ENCODE measurements at places on chromosomes 2 and 18.

DNA sequence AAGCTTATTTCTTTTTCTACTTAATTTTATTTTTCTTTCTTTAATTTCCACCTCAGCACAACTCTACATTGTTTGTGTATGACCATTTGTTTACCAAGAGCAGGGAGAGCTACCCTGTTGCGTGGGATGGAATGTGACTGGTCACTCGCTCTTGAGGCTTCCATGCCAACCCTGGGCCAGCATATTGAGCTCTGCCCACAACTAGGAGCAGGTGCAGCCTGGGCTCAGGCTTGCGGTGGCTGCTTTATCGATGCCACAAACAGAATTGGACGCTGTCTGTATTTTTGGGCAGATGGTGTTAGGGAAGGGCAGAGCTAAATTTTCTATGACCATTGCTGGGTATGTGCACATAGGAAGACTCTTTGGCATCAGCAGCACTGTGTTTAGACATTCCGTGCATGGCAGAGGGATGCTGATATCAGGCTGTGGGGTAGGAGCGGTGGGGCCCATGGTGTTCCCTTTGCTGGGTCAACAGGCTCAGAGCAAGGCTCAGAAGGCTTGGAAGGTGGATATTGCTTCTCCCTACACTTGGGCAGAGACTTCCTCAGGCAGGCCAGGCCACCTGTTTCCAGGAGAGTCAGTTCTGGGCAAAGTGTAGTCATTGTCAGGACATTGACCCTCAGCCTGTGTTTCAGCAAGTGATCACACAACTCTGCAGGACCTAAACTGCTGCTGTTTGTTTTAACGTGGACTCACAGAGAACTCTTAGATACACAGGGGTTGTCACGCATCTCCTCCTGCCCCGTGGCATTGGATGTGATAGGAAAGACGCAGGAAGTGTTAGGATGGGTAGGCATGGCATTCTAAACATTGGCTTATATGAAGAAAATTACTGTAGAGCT is 40.2 kb downstream of the TMEM182 start:
- DNase-seq: peak; percentile 25
- H3K27ac ChIP-seq: peak overlapping the region; percentile 52
- H3K4me1 ChIP-seq: peaks cover 19% of the 10 kb centered on the region

DNA sequence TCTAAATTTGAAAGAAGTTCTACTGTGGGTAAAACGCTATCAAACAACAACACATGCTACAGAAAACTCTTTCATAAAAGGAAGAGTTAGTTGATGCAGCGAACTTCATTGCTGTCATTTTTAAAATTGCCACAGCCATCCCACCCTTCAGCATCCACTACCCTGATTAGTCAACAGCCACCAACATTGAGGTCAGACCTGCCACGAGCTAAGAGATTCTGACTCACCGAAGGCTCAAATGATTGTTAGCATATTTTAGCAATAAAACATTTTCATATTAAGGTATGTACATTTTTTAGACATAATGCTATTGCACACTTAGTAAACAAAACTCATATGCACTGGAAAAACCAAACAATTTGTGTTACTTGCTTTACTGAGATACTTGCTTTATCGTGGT is 347.1 kb downstream of the CLIP4 start:
- no peaks in the 10 kb centered on the region for H3K27me3 ChIP-seq
- H3K36me3 ChIP-seq: no peaks in the 10 kb centered on the region

DNA sequence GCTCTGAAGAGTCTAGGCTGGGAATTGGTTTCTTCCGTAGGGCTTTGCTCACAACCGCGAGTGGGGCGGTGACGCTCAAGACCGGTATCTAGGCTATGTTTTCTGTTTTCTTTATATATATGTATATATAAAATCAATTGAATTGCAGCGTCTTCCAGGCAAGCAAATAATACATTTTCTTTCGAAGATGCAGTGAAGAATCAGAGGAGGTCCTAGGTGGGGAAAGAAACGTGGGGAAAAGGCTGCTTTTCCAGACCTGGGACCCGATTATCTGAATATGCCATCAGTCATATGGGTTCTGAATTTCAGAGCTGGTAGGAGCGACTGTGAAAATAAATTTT is 714 bp upstream of the SCN9A start:
- peaks cover 6% of the 10 kb centered on the region for H3K4me1 ChIP-seq
- peak overlapping the region; percentile 54 for H3K27ac ChIP-seq
- no peak for DNase-seq
- H3K36me3 ChIP-seq: no peaks in the 10 kb centered on the region

DNA sequence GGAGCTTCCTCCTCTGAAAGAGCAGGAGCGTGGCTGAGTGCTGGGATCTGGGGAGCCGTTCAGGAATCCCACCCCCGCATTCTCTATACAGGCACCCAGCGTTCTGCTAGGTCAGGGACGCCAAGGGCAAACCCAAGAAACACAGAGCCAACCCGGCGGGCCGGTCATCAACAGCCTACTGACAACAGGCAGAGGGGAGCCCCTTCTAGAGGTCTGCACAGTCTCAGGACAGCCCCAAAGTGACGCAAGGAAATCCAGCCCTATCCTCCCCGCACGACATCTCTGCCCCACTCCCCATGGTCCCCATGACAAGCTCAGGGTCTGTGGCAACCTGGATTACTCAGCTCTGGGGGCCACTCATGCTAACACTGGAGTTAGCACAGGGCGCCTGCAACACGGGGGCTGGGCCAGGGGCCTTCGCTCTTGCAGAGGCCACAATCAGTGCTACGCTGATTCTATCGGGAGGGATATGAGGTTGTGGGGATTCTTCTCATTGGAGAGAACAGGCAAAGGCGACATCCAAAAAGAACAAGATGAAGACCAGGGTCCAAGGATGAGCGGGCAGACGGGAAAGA is 81.6 kb downstream of the PXDN start:
- H3K4me1 ChIP-seq: no peaks in the 10 kb centered on the region
- no peaks in the 10 kb centered on the region for H3K27me3 ChIP-seq
- peaks cover 72% of the 10 kb centered on the region for H3K36me3 ChIP-seq
- H3K4me3 ChIP-seq: no peak overlapping the region
- no peak for DNase-seq

DNA sequence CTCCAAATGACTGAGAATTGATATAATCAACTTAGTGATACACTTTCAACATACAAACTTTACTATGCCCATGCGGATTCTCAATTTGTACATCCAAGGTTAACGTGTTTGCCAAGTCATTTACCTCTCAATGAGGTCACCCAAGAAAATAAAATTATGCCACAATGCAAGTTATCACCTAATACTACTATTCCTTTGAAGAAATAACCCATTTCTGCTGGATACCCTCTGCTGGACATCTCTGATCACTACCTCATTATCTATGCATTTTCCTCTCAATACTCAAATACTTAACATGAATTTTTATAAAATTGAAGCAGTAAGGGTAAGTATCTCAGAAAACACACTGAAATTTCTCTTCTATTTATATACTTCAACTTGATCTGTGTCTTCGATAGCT is 12.7 kb downstream of the HNRNPLL start:
- H3K27ac ChIP-seq: no peak overlapping the region
- H3K27me3 ChIP-seq: no peaks in the 10 kb centered on the region
- H3K36me3 ChIP-seq: peaks cover 10% of the 10 kb centered on the region
- no peaks in the 10 kb centered on the region for H3K4me1 ChIP-seq
- no peak overlapping the region for H3K4me3 ChIP-seq

- H3K36me3 ChIP-seq: no peaks in the 10 kb centered on the region
- H3K4me1 ChIP-seq: peaks cover 10% of the 10 kb centered on the region
- H3K27me3 ChIP-seq: no peaks in the 10 kb centered on the region
- peak overlapping the region; percentile 50 for H3K27ac ChIP-seq
These were observed 111.1 kb downstream of the AP1S3 start for GRCh38 chr2:223725986-223726970.

GRCh38 chr2:86138736-86139625 is 32.9 kb downstream of the PTCD3 start:
- H3K4me3 ChIP-seq: no peak overlapping the region
- no peak overlapping the region for H3K27ac ChIP-seq
- no peak for DNase-seq
- H3K27me3 ChIP-seq: no peaks in the 10 kb centered on the region
- H3K4me1 ChIP-seq: no peaks in the 10 kb centered on the region

DNA sequence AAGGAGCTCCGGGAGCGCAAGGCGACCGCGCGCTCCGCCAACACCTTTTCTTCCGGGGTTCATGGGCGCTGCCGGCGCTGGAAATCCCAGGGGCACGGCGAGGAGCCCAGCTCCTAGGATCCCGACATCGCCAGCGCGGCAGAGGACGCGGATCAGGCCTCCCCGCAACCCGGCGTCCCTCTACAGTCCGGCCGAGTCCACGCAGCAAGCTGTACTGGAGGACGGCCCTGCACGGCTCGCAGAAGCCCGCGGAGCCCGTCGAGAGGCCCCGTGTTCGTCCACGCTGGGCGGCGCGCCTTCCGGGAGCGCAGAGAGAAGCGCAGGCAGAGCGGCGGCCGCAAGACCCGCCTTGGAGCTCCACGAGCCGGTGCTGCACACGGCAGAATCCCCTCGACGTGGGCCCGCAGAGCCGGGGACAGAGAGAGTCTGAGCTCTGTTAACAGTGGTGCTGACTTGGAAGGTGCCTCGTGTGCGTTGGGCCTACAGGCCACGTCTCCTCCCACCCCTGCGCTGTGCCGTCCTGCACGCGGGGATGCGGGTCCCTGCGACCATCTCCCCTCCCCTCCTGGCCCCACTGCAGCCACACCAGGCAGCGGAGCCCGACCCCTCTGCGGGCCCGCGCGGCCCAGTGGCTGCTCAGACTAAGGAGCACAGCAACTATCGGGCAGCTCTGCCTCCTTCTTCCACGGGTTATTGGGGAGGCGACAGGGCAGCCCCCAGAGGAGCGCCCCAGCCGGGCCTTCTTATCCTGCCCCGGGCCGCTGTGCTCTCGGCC is 28.1 kb upstream of the PTPN2 start:
- peaks cover 19% of the 10 kb centered on the region for H3K27me3 ChIP-seq
- no peak overlapping the region for H3K27ac ChIP-seq
- peak overlapping the region; percentile 34 for H3K4me3 ChIP-seq
- H3K4me1 ChIP-seq: peaks cover 10% of the 10 kb centered on the region
- peak; percentile 38 for DNase-seq

DNA sequence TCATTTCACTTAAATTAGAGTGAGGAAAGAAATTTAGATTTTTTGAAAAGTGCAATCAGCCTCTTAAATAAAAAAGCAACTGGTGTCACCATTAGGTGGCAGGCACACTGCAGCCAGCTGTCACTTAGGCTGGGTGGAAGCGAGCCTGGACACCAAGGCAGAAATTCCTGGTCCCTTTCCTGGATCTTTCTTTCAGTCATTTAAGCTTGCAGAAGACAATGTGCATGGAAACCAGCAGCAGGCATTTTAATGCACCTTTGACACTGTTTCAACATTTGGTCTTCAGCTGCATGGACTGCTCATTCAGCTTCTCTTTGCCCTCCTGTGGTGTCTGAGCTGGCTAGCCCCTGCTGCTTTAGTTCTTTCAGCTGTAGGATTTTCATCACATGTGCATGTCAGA is 61.0 kb downstream of the AQP4 start:
- no peaks in the 10 kb centered on the region for H3K36me3 ChIP-seq
- no peaks in the 10 kb centered on the region for H3K4me1 ChIP-seq
- H3K27ac ChIP-seq: no peak overlapping the region
- no peak overlapping the region for H3K4me3 ChIP-seq
- H3K27me3 ChIP-seq: no peaks in the 10 kb centered on the region

DNA sequence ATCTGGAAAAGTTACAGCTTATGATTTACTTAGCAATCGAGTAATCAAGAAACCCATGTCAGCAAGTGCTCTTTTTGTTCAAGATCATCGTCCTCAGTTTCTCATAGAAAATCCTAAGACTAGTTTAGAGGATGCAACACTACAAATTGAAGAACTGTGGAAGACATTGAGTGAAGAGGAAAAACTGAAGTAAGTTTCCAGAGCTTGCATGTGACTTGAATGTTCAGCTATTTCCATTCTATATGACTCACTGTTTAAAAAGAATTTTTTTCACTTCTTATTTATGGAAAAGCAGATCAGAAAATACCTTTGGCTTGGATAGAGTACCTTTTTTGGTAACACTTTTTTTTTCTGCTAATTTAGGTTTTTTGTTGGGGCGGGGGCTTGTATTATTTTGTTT is 70.7 kb downstream of the PMS1 start:
- peaks cover 6% of the 10 kb centered on the region for H3K36me3 ChIP-seq
- H3K4me3 ChIP-seq: no peak overlapping the region
- H3K27ac ChIP-seq: no peak overlapping the region
- H3K27me3 ChIP-seq: no peaks in the 10 kb centered on the region

- H3K27ac ChIP-seq: peak overlapping the region; percentile 59
- no peaks in the 10 kb centered on the region for H3K36me3 ChIP-seq
- DNase-seq: peak; percentile 71
- no peak overlapping the region for H3K4me3 ChIP-seq
- no peaks in the 10 kb centered on the region for H3K27me3 ChIP-seq
These were observed 154.0 kb downstream of the AGAP1 start for GRCh38 chr2:235647877-235648276.

- no peak for DNase-seq
- peaks cover 24% of the 10 kb centered on the region for H3K4me1 ChIP-seq
- H3K4me3 ChIP-seq: no peak overlapping the region
These were observed 268.6 kb downstream of the MYCN start for GRCh38 chr2:16208921-16209320.

GRCh38 chr2:47070920-47071824 is 83.9 kb downstream of the STPG4 start:
- H3K27me3 ChIP-seq: no peaks in the 10 kb centered on the region
- peaks cover 29% of the 10 kb centered on the region for H3K36me3 ChIP-seq
- peaks cover 81% of the 10 kb centered on the region for H3K4me1 ChIP-seq
- DNase-seq: peak; percentile 86

- H3K27ac ChIP-seq: no peak overlapping the region
- no peaks in the 10 kb centered on the region for H3K36me3 ChIP-seq
- no peak for DNase-seq
- H3K4me1 ChIP-seq: peaks cover 32% of the 10 kb centered on the region
- H3K27me3 ChIP-seq: no peaks in the 10 kb centered on the region
- H3K4me3 ChIP-seq: no peak overlapping the region
These were observed 116.9 kb upstream of the FHL2 start for GRCh38 chr2:105515581-105516415.

DNA sequence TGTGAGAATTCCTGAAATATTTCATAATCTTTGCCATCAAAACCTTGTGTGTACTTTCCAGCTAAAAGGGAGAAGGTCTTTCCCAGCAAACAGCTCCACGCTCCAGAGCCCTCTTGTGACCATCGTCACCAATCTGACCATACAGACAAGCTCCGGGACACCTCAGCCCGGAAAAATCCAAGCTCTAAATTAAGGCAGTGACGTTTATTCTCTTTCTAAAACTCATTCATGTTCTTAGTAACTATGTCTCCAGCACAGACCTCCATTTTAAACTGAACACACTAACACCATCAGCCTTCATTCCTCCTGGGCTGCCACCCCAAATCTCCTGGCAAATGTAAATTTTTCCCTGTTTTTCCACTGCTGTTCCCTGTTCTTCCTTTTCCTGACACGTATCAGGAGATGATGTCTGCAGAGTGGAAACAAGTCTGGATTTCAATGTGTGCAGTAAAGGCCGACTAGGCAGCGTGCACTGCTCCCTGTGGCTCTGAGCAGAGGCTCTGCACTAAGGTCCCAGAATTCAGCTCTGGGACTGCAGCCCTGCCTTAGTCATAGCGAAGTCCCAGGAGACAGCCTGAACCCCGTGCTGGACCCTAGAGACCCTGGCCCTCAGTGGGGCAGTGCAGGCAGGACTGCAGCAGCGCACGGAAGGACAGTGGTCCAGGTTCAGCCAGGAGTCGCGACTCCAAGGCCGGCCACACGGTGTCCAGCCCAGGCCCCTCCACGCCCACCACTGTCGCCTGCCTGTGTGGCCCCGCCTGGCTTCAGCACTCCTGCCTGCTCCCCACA is 452.5 kb upstream of the SALL3 start:
- no peak for DNase-seq
- H3K4me1 ChIP-seq: no peaks in the 10 kb centered on the region
- no peak overlapping the region for H3K27ac ChIP-seq
- peaks cover 5% of the 10 kb centered on the region for H3K27me3 ChIP-seq
- no peak overlapping the region for H3K4me3 ChIP-seq

All from muscle of leg (tissue), 16 donors.